CD4-positive, alpha-beta T cell treated with Interleukin-1 beta for 1 hour (primary cell): ENCODE measurements at places on chromosomes 2 and 18.

DNA sequence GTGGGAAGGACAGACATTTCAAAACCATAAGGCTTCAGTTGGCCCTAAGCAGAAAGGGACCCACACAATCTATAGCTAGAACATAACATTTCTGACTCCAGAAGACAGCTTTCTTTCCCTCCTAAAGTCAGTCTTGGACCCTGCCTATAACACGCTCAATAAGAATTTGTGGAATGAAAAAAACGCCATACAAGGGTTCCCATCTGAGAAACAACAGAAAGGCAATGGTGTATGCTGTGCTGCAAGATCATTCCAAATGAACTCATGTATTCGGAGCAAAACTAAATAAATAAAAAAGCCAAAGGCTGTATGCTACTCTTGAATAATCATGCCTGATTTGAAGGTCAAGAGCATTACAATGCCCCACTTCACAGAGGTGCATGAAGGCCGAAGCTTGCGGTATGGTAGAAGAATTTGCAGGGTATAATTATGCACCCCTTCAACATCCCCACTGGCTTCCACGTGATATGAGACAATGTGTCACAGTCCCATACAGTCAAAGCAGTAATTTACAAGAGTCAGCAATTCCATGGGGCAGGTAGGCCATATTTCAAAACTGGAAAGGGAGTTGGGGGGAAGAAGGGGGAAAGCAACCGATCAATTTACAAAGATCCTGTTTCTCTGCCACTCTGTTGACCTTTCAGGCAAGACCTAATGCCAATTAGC is 61.4 kb upstream of the SLC14A2 start:
- DNase-seq = no peak

- no peak for DNase-seq
Observed at GRCh38 chr2:217231212-217231611, 371.3 kb upstream of the TNP1 start.

- DNase-seq = no peak
Observed at GRCh38 chr2:175135862-175136261, 32.1 kb downstream of the ATF2 start.

GRCh38 chr2:167401309-167401708 is 513.0 kb downstream of the XIRP2 start:
- no peak for DNase-seq

DNA sequence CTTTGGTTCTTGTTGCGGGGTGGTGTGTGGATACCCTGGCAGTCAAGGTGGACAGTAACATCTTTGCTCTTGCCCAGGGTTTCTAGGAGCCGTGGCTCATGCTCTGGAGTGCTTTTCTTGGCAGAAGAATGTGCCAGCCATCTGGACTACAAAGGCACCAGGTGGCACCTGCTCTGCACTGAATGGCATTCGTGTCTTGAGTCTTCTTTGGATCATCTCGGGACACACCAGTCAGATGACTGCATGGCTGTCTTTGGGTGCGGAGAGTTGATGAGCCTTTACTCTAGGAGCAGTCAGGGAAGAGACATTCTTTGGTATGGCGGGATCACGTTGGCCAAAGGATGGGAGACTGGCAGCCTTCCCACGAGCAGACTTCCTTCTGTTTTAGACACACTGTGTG is 104.1 kb upstream of the SEC11C start:
- no peak for DNase-seq

GRCh38 chr2:68217729-68218128 is 34.6 kb downstream of the PPP3R1 start:
- DNase-seq = no peak

DNA sequence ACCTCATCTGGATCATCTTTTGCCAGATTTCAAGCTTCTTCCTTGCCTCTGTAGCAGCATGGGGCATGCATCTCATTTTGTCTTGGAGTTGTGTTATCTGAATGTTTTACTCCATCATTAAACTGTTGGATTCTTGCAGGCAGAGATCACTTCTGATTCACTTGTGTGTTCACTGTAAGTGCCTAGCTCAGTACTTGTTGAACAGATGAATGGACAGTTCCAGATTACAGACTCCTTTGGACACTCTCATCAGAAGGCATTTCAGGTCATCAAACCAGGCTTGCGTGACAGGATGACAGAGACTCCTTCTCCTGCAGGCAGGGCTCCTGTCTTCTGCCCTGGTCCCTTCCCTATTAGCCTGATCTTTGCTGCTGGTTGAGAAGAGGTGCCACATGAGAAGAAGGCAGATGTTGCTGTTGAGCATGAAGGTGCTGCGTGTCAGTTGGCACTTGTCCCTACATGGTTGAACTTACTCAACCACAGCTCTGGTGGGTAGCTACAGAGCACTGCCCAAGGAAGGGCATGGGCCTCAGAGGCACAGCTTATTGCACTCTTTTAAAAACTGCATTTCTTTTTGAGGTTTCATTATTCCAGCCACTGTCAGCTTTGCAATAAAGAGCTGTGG is 58.9 kb downstream of the INPP4A start:
- DNase-seq = no peak

GRCh38 chr18:46053368-46054095 is 18.5 kb downstream of the PSTPIP2 start:
- DNase-seq = no peak

- no peak for DNase-seq
Observed at GRCh38 chr2:30041884-30042283, 104.9 kb upstream of the YPEL5 start.

- no peak for DNase-seq
Observed at GRCh38 chr2:189679226-189679625, 4.8 kb downstream of the ANKAR start.

GRCh38 chr2:217998926-217999594 is 3.7 kb downstream of the TNS1 start:
- no peak for DNase-seq

- peak; percentile 5 for DNase-seq
Observed at GRCh38 chr2:159124441-159124911, 156.0 kb downstream of the TANC1 start.

DNA sequence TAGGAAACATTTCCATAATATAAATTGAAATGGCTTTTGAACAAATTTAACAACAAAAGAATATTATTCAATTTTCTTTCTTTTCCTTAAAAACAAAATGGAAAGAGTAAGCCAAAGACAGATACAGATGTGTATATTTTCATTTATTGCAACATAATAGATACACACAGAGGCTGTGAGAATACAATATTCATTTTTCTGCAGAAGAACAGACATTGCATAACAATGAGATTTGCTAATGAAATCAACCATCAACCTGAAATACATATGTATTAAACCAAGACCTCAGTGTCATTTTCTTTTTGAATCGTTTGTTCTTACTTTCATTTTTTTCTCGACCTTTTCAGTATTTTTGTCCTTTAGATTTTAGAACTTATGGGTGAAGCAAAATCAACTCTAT is 95.1 kb downstream of the BAZ2B start:
- no peak for DNase-seq

GRCh38 chr2:17736989-17737388 is 16.6 kb downstream of the SMC6 start:
- DNase-seq = no peak

DNA sequence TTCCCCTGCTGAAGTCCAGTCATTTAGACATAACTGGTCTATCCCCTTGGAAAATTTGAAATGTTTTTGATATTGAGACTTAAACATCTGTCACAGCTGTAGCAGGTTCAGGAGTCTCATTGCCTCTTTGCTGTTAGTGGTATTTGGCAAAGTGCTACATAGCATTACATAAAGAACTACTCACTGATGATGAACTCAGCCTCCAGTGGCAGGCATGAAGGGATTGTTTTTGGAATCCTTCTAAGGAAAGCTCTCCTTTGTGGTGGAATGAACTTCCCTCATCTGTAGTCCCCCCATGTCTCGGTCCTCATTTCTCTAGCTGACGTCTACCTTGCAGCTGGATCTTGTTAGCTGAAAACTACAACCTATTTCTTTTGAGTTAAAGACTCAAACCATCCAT is 111.6 kb downstream of the TACR1 start:
- no peak for DNase-seq

GRCh38 chr18:67261931-67262552 is 254.5 kb downstream of the DSEL start:
- no peak for DNase-seq

DNA sequence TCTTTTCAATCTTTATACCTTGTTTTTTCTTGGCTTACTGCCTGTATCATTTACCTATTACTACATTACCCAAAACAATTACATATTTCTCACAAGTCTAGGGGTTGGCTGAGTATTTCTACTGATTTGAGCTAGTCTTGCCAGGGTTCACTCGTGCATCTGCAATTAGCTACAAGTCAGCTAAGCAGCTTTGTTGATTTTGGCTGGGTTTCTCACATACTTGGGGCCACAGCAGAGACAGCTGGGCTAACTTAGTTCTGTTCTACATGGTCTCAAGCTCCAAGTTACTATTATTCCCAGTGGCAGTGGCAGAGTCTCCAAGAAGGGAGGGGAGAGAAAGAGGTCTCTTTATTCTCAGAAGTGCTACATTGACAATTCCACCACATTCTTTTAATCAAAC is 54.7 kb upstream of the SP5 start:
- DNase-seq = no peak

DNA sequence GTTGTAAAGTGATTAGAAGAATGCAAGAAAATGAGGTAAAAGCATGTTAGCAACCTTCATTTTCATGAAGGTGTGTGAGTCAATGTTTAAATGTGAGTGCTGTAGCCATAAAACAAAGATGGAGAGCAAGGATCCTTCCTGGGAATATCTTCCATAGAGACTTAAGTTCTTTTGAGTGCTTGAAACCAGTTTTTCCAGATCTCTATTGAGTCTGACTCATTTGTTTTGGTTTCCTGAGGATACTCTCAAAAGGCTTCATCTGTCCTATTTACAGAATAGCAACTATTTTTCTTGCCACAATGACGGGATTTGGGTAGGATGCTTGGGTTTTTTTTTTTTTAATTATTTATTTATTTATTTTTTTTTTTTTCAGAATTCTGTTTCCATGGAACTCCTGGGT is 45.9 kb upstream of the ASB1 start:
- DNase-seq = no peak

GRCh38 chr18:56615738-56616520 is 22.5 kb downstream of the TXNL1 start:
- DNase-seq = no peak

- no peak for DNase-seq
Observed at GRCh38 chr2:98565286-98565860, 42.9 kb downstream of the COA5 start.

DNA sequence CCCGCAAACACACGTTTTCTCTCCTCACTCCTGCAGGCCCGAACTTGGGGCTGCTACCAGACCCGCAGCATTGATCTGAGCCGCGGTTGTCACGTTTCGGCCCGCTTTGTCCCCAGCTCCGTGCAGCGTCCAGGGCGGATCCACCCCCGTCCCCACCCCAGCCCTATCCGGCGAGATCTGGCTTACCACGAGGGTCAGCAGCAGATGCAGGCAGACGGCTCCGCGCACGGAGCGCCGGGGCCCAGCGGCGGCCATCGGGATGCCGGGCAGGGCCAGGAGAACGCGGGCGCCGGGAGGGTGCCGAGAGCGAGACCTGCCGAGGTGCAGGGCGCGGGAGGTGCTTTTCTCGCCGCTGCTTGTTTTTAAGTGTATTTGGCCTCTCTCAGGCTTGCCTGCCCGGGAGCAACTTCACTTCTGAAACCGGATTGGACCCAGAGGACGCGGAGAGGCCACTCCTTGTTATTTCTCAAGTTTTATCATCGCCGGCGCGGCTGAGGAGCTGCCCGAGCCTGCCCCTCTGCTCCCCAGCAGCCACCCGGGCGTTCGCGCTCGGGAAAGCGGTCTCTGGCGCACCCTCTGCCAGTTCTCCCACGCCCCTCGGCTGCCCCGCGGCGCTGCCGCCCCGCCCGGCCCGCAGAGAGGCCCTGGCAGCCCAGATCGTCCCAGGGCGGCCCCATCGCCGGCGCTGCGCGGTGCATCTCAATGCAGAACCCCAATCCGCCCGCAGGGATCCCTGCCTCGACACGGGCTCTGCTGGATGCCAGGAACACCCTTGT is at the start of gene DSC3:
DSC3 (minus strand) TSS at position 337 of the 776 bp plus-strand sequence; CDS start at position 255, 82 bp downstream.
- DNase-seq = no peak

- no peak for DNase-seq
Observed at GRCh38 chr2:188412190-188412589, 120.5 kb downstream of the GULP1 start.

DNA sequence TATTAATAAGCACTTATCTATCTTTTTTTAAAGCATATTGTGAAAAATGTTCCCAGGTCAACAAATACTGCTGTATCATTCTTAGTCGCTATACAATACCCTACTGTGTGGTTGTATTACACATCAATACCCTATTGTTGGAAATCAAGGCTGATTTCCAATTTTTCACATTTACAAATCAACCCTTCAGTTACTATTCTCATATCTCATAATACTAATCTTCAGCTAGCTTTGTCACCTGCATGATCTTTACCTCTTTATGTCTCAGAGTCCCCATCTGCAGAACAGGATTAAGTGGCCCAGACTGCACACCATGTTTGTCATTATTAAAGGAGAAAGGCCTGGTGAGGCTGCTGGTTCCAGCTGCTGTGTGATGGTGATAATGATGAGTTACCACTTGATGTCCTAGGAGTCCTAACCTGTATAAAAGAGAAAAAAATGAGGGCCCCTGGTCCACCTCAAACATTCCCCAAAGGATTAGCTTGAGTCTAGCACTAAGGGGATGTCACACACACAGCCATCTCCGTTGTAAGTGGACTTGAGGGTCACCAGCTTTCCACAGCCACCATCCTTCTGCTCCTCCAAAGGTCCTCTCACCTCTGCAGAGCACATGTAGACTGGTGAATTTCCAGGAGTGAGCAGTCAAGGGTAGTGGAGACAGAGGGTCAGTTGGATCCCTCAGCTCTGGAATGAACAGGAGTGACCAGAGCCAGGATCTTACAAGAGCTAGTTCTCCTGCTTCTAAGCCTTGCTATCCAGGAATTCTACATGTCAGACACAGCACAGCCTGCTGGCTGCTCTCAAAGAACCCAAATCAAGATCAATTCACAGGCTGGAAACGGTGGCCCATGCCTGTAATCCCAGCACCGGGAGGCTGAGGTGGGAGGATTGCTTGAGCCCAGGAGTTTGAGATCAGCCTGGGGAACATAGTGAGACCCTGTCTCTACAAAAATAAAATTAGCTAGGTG is 36.0 kb upstream of the BIN1 start:
- no peak for DNase-seq

GRCh38 chr2:82731824-82732223 is 1727.3 kb downstream of the SUCLG1 start:
- DNase-seq = no peak
